ENCODE measurements at places on chromosomes 13 and 19.
A peak's percentile ranks its signal among the peaks of the same experiment; 100 is the strongest.

DNA sequence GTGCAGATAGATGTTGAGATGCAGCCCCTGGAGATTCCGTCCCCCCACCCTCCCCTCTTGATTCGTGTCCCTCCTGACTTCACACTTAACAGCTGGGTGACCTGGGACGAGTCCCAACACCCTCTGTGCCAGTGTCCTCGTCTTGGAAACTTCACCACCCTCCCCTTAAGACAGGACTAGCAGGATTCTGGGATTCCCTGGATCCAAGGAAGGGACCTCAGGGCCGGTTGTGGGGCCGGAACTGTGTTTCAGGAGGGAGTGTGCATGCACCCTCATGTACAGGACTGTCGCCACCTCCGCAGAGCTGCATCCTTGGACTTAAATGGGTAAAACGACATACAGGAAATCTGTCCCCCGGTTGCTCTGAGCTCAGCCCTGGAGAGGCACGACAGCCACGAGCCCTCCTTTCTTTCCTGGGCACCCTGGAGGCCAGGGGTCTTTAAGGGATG is 990 bp downstream of the MYO9B start:
- H3K4me3 ChIP-seq = peak overlapping the region; percentile 89
- no peaks in the 10 kb centered on the region for H3K27me3 ChIP-seq
- H3K36me3 ChIP-seq = no peaks in the 10 kb centered on the region
- no peak for DNase-seq

DNA sequence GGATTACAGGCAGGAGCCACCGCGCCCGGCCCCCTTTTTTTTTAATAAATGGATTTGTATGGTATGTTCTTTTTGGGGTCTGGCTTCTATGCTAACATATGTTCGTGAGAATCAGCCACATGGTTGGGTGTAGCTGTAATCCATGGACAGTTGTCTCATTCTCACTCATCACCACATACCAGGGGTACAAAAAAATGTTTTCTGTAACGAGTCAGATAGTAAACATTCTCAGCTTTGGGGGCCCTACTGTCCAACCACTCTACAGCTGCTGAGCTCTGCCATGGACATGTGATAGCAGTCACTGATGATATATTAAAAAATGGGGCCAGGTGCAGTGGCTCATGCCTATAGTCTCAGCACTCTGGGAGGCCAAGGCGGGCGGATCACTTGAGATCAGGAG is 5.1 kb upstream of the RETN start:
- H3K27me3 ChIP-seq = no peaks in the 10 kb centered on the region
- no peak for DNase-seq
- no peak overlapping the region for H3K27ac ChIP-seq
- H3K4me3 ChIP-seq = no peak overlapping the region
- H3K36me3 ChIP-seq = no peaks in the 10 kb centered on the region

DNA sequence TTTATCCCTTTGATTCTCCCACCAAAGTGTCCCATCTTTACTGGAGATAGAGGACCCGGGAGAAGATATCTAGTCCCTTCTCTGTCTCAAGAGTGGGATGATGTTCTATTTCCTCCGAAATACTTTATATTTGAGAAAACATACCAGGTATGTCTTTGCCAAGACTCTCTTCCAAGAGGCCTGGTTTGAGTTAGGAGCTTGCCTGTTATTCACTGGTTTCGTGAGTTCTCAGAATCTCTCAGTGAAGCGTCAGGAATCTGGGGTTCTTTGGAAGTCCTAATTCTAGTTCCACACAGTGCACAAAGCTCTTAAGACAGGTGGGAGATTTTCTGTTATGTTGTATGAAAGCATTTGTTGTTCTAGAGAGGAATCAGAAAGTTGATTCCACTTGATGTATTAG is 182.0 kb downstream of the DNAJC15 start:
- no peaks in the 10 kb centered on the region for H3K27me3 ChIP-seq
- no peak for DNase-seq
- no peaks in the 10 kb centered on the region for H3K36me3 ChIP-seq
- H3K4me1 ChIP-seq = no peaks in the 10 kb centered on the region
- H3K27ac ChIP-seq = no peak overlapping the region

- no peaks in the 10 kb centered on the region for H3K36me3 ChIP-seq
- H3K4me1 ChIP-seq = 0 out of 2 replicates have a peak, but pooled peaks cover 3% of the 10 kb centered on the region
- H3K27ac ChIP-seq = no peak overlapping the region
- H3K4me3 ChIP-seq = no peak overlapping the region
- H3K27me3 ChIP-seq = 0 out of 2 replicates have a peak, but pooled peaks cover 2% of the 10 kb centered on the region
Measured at GRCh38 chr13:20776751-20777150, 3.0 kb upstream of the EEF1AKMT1 start.

DNA sequence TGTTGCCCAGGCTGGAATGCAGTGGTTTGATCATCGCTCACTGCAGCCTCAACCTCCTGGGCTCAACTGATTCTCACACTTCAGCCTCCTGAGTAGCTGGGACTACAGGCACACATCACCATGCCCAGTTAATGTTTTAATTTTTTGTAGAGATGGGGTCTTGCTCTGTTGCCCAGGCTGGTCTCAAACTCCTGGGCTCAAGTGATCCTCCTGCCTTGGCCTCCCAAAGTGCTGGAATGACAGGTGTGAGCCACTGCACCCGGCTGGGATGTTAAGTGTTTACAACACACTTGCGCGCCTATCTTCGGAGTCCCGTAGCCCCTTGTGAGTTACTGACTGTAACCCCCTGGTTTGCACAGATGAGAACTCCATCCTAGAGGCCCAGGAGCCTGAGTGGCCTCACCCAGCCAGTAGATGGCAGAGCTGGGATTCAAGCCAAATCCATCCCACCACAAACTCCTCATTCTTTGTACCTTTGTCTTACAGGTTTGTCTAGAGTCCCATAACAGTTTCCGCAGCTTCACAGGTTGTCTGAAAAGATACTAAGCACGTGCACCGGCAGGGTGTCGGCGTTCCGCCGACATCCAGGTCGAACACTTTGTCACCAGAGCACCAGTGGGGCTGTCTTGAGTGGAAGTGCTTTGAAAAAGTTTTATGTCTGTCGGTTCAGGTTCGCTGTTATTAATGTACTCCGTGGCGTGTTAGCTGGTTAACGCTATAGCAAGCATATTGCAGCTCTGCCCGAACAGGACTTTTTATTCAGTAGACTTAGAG is 14.7 kb downstream of the MAG start:
- H3K36me3 ChIP-seq = no peaks in the 10 kb centered on the region
- no peak overlapping the region for H3K27ac ChIP-seq

- no peak overlapping the region for H3K4me3 ChIP-seq
- no peaks in the 10 kb centered on the region for H3K4me1 ChIP-seq
- no peak for DNase-seq
- H3K36me3 ChIP-seq = no peaks in the 10 kb centered on the region
- no peaks in the 10 kb centered on the region for H3K27me3 ChIP-seq
Measured at GRCh38 chr19:29299416-29300380, 86.7 kb upstream of the UQCRFS1 start.

DNA sequence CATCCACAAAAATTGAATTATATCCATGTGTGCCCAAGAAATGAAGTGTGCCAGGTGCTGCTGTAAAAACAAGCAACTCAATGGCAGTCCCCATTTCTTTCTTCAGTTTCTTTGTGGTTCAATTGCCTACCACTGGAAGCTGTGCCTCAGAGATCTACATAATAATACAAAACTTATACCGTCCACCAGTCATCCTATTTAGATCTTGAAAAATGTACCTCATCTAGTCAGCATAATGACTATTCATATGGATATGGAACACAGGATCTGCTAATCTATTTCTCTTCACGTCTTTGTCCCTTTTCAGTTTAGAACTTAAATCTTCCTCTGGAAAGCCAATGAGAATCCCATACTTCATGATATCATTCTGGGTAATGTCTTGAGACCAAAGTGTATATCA is 648.5 kb downstream of the PCDH9 start:
- no peaks in the 10 kb centered on the region for H3K36me3 ChIP-seq
- H3K27me3 ChIP-seq = no peaks in the 10 kb centered on the region
- no peaks in the 10 kb centered on the region for H3K4me1 ChIP-seq
- H3K4me3 ChIP-seq = no peak overlapping the region
- H3K27ac ChIP-seq = no peak overlapping the region

GRCh38 chr13:114108894-114109293 is 23.5 kb downstream of the RASA3 start:
- DNase-seq = no peak
- no peak overlapping the region for H3K4me3 ChIP-seq

GRCh38 chr13:66343224-66343828 is 886.8 kb downstream of the PCDH9 start:
- no peak overlapping the region for H3K27ac ChIP-seq
- H3K4me3 ChIP-seq = no peak overlapping the region
- no peaks in the 10 kb centered on the region for H3K27me3 ChIP-seq
- no peak for DNase-seq
- H3K36me3 ChIP-seq = no peaks in the 10 kb centered on the region
- no peaks in the 10 kb centered on the region for H3K4me1 ChIP-seq

DNA sequence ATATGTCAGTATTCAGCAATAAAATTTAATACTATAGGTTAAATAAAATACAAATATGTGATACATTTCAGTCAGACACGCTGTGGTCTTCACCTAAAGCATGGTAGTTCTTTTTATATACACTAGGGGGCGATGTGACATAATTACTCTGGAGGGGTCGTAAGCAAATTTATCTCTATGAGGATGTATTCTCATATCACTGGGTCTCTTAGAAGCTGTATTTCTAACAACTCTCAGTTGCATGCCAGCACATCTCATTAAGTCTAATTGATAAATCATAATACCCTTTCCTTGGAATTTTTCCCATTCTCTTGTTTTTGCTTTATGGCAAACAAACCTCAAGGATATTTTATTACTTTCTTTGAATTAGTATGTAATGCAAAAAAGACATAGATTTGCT is 3.9 kb upstream of the PCDH17 start:
- no peaks in the 10 kb centered on the region for H3K36me3 ChIP-seq
- H3K27ac ChIP-seq = no peak overlapping the region
- no peak overlapping the region for H3K4me3 ChIP-seq
- H3K4me1 ChIP-seq = peaks cover 3% of the 10 kb centered on the region
- peaks cover 33% of the 10 kb centered on the region for H3K27me3 ChIP-seq

DNA sequence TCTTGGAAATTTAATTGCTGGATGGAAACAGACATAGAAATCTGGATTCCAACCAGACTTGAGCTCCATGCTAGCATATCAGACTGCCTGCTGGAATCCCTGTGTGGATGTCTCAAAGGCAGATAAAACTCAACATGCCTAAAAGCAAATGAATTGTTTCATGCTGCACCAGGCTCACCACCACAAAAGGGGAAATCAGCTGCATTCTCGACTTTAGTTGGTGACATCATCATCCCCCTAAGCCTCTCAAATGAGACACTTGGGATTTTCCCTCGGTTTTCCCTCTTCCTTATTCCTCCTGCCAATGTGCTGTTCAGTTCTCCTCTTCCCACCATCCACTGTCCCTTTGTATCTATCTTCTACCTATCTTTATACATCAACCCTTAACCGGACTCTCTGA is 134.3 kb downstream of the ZDHHC20 start:
- no peak overlapping the region for H3K27ac ChIP-seq
- no peaks in the 10 kb centered on the region for H3K36me3 ChIP-seq
- H3K27me3 ChIP-seq = no peaks in the 10 kb centered on the region

DNA sequence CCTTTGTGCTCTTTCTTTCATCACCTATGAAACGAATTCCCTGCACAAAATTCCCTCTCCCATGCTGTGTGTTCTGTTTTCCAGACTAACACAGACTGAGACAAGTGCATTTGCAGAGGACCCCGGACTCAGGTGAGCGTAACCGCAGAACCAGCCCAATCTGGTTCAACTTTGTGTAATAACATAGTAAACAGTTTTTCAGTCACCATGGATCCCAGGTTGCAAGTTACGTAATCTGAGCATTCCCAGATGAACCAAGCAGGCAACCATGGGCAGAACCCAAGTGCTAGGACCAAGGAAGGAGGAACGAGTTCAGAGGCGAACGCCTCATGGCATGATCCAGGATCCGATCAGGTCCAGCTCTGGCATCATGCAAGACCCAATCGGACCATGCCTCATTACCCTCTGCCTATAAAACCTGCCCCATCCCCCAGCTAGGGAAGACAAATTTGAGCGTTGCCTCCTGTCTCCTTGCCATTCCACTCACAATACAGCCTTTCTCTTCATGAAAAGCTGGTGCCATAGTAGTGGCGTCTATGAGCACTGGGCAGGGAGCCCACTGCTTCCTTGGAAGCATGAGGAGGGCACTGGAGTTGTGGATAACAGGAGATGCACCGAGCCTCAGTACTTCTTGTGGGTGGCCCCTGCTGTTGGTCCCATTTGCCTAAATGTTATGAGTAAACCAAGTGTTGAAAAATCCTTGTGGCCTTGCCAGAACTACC is 107.6 kb downstream of the ABCC4 start:
- H3K4me3 ChIP-seq = no peak overlapping the region
- H3K27ac ChIP-seq = no peak overlapping the region
- no peak for DNase-seq
- no peaks in the 10 kb centered on the region for H3K36me3 ChIP-seq

GRCh38 chr19:19278315-19278714 is 5.2 kb upstream of the TM6SF2 start:
- H3K27ac ChIP-seq = no peak overlapping the region
- no peak for DNase-seq
- no peaks in the 10 kb centered on the region for H3K4me1 ChIP-seq
- no peaks in the 10 kb centered on the region for H3K27me3 ChIP-seq
- H3K4me3 ChIP-seq = no peak overlapping the region

DNA sequence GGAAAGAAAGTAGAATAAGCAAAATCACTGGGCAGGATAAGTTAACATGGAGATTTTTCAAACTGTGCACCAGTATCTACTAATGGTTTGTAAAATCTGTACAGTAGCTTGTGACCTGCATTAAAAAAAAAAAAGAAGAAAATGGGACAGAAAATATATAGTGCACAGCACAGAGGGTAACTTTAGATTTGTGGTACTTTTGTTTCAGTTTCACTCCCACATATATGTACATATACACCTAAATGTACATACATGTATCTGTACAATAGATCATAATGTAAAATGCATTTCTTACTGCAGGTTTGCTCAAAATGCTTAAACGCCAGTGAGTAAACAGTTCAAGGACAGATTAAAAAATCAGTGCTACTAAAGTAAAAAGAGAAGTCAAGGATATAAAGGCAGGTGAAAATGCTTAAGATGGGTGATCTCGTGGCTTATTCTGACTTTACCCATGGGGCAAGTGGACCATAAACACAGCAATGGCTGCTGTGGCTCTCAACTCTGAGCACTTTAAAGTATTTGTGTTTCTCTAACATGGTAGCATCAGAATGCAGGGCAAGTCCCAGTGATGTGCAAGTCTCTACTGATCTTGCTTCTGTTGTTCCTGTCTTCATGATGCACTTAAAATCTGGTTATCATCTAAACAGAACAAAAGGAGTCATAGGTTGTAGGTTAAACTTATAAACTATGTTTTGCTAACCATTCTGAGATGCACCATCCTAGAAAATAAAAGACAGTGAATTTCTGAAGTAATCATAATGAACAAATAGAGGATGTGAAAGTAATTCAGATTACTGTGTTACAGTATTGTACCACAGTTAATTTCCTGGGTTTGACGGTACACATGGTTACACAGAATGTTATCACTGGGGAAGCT is 112.3 kb downstream of the MIPEP start:
- DNase-seq = no peak
- no peaks in the 10 kb centered on the region for H3K4me1 ChIP-seq
- no peak overlapping the region for H3K27ac ChIP-seq
- no peaks in the 10 kb centered on the region for H3K27me3 ChIP-seq
